ENCODE measurements at places on chromosomes 3 and 15. TPM values are rescaled to one million over a fixed set of nuclear protein-coding genes. Genes with fewer than 3 reads are reported as not detected.

SLC22A14 gene
- 0.09 TPM for total RNA-seq

DISP2 gene
- 0.31 TPM for total RNA-seq

LRRC31 gene
- total RNA-seq = not detected

IL17RD gene
- 3.9 TPM for total RNA-seq

POLQ gene
- total RNA-seq = 0.77 TPM

RPL22L1 gene
- 43.2 TPM for total RNA-seq

NT5DC2 gene
- 114 TPM for total RNA-seq

FES gene
- total RNA-seq = 29.2 TPM

GOLGA8A gene
- total RNA-seq = 23.2 TPM

FGF12 gene
- total RNA-seq = 245 TPM

COPG1 gene
- 109 TPM for total RNA-seq

NUP210 gene
- 4.7 TPM for total RNA-seq

HTR3E gene
- not detected for total RNA-seq

TUSC7 gene
- not detected for total RNA-seq

GOLGA6D gene
- total RNA-seq = not detected

ATP13A4 gene
- 0.47 TPM for total RNA-seq

PRKCD gene
- 31.5 TPM for total RNA-seq

ESYT3 gene
- 0.91 TPM for total RNA-seq

SCAMP5 gene
- 5.7 TPM for total RNA-seq

NLGN1 gene
- total RNA-seq = 2.2 TPM

ROPN1B gene
- 2.3 TPM for total RNA-seq

FETUB gene
- total RNA-seq = not detected

TMEM207 gene
- not detected for total RNA-seq

LXN gene
- 5.7 TPM for total RNA-seq

CADM2 gene
- total RNA-seq = 8.9 TPM

FANCD2 gene
- total RNA-seq = 1.8 TPM

CPNE9 gene
- 0.10 TPM for total RNA-seq

CD200 gene
- total RNA-seq = 5.8 TPM

All from left cardiac atrium (tissue), 4 donors.